MCF 10A (cell line): ENCODE measurements at places on chromosomes 13 and 19. TPM values are rescaled to one million over a fixed set of nuclear protein-coding genes. Genes with fewer than 3 reads are reported as not detected.

The ZNF577 gene
- total RNA-seq = 6.3 and 8.4 TPM in 2 replicates

The HRC gene
- total RNA-seq = not detected in 2 replicates

The NRTN gene
- total RNA-seq = 0.56 and 0.75 TPM in 2 replicates

The SMAD9 gene
- 0.98 and 1.6 TPM in 2 replicates for total RNA-seq
